T47D (cell line): ENCODE measurements at places on chromosomes 7 and 10.

- DNase-seq: no peak
Measured at GRCh38 chr10:114635101-114635500, 23.0 kb downstream of the ABLIM1 start.

DNA sequence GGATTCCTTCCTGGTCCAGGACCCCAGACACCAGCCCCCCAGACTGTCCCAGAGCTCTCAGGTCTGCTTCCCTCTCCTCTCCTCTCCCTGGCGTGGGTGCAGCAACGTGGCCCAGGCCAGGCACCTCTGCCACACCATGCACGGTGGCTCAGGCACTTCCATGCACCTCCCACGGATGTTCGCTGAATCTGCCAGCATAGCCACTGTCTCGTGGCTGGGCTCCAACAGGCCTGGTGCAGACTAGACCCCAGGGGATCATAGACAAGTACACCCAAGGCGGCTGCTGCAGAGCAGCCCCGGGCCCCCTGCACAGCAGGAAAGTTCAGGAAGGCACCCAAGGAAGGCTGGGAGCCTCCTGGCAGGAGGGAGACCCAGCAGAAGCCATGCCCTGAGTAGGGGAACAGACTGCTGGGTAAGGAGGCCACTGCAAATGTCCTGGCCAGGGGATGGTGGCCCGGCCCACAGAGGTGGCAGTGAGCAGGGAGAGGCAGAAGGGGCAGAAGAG, 4.4 kb downstream of the RASGEF1A start:
- DNase-seq: no peak

- no peak for DNase-seq
Measured at GRCh38 chr10:97028126-97028831, 157.5 kb downstream of the SLIT1 start.

DNA sequence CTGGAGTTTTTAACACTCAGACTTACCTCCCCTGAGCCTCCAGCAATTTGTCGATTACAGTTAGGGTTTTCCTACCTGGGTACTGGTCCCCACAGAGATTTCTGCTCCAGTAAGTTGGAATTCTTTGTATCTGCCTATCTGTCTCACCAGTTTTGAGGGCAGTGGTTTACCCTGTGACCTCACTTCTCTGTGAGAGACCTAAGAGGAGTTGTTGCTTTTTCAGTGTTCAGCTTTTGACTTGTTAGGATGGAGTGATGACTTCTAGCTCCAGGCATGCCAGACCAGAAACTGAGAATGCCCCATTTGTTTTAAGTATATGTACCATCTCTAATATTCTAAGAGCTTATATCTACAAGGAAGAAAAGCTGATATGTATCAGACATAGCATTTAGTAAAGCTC, 42.9 kb downstream of the CSGALNACT2 start:
- DNase-seq: no peak

DNA sequence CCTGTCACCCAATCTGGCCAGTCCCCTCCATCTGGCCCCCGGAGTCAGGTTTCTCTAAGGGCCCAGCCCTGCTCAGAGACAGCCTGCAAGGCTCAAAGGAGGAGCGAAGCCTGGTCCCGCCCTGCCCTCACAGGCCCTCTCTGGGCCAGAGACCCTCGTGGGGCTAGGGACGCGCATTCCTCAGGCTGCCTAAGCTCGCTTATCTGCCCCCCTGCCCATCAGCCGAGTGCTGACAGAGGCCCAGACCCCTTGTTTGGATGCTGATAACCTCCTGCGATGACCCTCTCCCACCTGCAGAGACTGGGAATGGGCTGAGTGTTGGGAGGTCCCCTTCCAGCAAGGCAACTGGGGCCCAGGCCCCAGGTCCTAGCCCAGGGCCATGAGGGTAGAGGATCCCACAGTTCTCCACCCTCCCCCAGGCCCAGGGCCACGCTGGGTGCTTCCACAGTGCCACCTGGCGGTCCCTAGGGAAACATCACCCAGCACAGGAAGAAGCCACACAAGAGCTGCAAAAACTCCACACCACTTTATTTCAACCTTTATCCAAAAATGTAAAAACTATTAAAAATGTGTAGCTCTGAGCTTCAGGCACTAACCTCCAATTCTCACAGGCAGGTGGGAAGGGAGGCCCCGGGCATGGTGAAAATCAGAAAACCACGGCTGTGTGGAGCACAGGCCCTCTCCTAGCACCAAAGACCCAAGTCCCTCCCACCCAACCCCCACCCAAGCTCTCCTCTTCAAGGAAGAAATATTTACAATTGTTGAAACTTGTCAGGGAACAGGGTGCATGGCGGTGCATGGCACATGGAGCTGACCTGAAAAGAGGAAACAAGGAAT, 2.2 kb downstream of the NPM3 start:
- peak; percentile 79 for DNase-seq

- DNase-seq: no peak
Measured at GRCh38 chr10:125174360-125174759, 14.0 kb upstream of the CTBP2 start.

DNA sequence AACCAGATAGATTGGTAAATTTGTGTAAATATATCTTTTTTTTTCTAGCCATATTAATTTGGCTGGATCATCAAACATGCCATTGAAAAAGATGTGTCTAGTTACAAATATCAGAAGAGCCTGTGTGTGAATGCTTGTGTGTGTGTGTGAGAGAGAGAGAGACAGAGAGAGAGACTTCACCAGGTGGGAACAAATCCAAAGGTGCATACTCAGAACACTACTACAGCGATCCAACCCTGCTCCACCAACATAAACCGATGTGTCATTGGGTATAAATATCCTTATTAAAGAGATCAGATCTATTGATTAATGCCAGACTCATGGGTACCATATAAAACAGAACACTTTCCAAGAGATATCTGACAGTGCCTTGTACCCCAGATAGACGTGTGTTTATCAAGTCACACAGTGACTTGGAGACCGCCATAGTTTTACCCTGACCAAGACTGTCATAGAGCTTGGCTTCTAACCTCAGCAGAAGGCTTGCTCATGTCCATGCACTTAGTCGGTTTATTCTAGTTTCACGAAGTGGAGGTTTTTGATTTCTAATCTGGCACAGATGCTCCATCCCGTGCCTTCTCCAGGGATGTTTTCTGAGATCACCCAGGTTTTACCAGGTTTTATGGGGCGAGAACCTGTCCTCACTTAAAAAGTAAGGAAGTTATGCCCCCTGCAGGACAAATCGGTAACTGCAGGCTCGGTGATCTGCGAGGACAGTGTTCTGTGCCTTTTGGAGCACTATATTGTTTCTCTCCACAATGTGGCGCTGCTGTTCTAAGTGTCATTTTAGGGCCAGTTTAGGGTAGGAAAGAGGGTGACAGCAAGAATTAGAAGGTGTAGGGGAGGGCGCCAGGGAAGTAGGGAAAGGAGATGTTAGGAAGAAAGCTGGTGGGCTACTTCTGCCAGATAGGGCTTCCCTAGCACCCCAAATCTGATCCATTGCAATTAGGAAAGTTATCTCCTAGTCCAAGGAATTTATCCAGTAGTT, 29.3 kb upstream of the WNT8B start:
- peak; percentile 97 for DNase-seq

GRCh38 chr10:36802490-36803153, 322.8 kb upstream of the ANKRD30A start:
- DNase-seq: no peak

DNA sequence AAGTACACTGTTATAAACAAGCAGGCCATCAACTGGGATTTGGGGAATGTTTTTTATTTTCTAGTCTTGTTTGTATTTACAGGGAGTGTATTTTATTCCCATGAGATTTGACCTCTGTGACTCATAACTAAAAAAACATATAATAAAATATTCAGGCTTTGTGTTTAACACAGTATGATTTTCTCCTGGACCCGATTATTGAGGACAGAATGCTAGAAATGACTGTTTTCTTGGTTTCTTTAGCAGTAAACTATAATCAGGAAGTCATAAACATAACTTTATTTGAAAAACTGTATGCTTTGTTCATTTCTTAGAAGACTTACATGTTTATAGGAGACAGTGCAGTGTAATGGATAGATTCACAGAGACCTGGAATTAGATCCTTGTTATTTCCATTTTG, 2.1 kb downstream of the NHLRC2 start:
- DNase-seq: no peak

DNA sequence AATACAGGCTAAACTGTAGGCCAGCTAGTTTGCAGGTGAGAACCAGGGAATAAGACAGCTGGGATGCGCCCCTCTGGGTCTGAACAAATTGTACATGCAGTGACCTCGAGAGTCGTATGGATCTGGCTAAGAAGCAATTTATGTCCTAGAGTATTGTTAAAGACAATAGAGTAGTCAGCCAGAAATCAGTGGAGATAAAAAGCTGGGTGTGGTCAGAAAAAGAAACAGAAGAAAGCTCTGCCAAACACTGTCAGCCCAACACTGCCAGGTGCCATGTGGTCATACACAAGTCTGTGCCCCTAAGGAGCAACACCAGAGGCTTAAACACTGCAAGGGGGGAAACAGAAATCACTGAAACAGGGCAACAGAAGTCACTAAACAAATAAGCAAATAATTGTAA, 62.2 kb downstream of the CNOT4 start:
- DNase-seq: no peak

DNA sequence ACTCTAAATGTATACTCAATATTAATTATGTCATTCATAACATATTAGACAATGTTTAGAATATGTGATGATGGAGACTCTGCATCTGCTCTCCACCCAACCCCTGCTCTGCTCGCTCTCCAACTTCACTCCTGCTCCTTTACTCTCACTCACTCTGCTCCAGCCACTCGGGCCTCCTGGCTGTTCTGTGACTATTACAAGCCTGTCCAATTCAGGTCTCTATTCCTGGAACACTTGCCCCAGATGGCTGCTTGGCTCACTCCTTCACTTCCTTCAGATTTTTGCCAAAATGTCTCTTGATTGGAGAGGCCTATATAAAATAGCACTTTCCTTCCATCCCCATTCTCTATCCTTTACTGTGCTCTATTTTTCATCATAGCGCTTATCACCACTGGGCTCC, 84.8 kb downstream of the HBP1 start:
- no peak for DNase-seq

DNA sequence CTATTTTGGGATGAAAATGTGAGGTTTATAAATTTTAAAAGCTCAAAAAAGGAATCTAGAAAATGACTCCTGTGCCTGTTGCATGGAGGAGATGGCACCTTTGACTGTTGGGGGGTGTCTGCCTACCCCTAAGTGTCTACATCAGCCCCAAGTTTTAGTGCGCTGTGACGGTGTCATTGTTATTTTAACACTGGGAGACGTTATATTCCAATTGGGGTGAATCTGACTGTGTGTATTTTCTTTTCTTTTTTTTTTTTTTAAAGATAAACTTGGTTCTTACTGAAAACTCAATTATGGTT, 517 bp downstream of the SRGN start:
- DNase-seq: no peak

DNA sequence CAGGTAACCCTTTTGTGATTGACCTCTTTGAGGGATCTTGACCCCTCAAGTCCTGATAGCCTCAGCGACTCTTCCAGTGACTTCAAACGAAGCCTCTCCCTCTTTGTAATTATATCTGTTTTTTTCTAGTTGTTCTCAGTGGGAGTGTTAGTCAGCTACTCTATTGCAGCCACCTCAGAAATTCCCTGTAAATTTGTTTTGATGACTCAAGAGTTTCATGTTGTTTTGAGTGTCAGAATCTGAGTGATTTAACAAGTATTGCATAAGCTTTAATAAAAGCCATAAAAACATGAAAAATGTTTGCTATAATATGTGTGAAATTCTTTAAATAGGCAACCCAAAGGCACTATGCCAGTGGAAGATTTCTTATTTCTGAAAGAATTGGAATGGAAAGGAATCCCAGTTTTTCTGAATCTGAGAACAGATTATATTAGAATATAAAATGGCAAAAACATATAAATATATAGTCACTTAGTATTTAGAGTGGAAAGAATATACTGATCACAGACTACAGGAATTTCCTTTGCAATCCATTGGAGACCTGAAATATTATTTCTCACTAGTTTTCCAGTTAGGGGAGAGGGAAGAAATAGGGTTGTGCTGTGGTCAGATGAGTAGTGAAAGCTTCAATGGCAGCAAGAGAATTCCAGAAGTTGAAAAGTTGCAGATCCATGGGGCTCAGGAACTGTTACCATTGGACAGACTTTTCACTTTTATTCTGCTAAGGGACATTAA, 94.4 kb upstream of the SEMA3C start:
- no peak for DNase-seq

DNA sequence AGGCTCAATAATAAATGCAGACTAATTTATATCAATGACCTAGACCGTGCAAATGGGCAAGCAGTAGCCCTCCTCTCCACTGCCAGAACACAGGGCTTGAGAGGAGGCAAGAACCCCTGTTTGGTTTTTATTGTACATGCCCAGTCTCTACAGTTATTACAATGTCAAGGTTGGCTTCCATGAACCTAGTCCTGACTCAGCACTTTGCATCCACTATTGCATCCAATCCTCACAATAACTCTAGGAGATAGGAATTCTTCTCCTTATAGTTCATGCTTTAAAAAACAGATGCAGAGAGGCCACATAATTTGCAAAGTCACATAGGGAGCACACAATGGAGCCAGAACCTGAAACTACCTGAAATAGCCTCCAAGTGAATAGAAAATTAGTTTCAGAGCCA, 7.0 kb upstream of the COL13A1 start:
- DNase-seq: no peak

- no peak for DNase-seq
Measured at GRCh38 chr10:79078367-79079053, 9.7 kb downstream of the ZMIZ1 start.

DNA sequence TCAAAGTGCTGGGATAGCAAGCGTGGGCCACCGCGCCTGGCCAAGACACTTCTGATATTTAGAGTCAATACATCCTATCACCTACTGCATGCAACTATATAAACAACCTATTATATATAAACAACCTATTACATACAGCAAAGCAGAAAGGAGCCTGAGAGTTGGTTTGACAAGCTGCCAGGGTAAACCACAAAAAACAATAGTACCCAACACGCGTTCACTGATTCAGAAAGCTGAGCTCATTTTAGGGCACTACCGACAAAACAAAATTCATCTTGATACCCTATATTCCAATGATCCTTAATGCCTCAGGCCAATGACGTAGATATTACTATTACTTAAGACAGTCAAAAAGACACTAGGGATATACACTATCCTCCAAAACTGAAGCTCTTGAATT, 16.2 kb downstream of the MALSU1 start:
- DNase-seq: no peak

DNA sequence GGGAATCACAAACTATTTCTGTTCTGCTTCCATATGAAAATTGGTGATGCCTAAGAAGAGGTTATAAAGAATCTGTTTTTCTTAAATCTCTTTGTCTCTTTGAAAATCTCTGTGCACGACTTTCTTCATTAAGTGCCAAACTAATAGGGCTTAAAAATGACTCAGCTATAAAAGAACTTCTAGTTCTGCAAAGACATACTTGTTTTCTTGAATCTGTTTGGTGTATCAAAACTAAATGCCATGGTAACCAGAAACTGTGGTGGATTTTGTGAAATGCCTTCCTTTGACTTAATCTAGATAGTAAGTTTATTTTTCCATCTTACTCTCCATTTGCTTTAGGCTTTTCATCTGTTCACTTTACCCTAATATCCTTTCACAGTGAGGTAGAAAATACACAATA, 417.8 kb downstream of the PARD3 start:
- DNase-seq: no peak

DNA sequence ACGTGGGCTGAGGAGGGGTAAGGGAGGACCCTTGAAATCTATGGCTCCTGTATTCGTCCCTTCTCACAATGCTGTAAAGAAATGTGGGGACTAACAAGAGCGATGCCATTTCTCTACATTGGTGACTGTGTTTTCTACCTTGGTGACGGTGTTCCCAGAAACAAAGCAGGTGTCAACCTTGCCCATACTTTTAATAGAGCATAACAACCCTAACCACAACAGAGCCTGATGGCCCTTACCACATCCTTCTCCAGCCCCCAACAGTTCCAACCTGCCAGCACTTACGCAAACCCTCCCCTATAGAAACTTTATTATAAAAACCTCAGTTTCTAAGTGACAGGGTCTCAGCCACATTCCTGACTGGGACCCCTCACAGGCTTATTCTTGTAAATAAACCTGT, 28.2 kb upstream of the ADCYAP1R1 start:
- DNase-seq: no peak
